ENCODE measurements at places on chromosomes 5 and 9.
A peak's percentile ranks its signal among the peaks of the same experiment; 100 is the strongest.

GRCh38 chr5:153551537-153552079 is 61.1 kb downstream of the GRIA1 start:
- DNase-seq: peak; percentile 98

DNA sequence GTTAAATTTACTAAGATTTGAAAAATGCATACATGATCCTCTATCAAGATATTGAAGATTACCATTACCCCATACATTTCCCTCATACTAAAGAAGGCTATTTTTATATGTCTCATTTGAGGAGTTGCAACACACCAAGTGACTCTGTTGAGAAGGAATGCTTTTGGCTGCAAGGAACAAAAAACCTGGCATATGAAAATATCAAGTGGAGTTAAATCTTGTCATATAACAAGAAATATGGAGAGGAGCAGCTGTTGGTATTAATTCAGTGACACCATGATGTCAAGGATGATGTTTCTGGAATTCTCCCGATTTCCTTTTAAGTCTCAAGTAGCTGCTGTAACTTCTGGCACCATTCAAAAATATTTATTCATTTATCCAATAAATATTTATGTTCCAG is 193.8 kb downstream of the CSNK1G3 start:
- DNase-seq: peak; percentile 89

- DNase-seq: no peak
Measured at GRCh38 chr5:17431272-17432050, 66.6 kb upstream of the TAF11L2 start.

DNA sequence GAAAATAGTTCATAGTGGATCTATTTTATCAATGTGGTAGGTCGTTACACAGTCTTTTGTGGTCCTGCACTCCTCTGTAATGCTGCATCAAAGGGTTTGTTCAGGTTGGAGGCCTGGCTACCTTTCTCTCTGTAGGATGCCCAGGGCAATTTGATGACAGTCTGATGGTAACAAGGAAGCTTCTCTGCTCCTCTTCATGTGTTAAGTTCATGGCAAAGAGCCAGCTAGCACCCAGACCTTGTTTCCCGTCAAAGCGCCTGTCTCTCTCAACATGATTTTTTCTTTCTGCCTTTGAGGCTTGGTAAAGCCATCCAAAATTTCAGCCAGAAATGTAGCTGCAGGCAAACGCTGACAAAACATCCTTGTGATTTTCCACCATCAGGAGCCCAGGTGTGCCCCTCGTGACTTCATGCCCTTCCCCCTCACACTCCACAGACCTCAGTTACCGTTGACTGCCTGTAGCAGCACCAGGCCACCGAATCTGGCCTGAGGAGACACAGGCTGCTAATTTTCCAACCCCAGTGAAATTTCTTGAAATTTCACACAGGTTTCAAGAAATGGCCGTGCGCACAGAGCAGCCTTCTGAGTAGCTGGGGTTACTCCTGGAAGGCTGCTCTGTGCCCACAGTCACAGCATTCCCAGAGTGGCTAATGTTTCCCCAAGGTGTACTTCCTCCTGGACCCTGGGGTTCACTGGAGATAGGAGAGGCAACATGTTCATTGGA is 292.7 kb downstream of the CWC27 start:
- DNase-seq: no peak

DNA sequence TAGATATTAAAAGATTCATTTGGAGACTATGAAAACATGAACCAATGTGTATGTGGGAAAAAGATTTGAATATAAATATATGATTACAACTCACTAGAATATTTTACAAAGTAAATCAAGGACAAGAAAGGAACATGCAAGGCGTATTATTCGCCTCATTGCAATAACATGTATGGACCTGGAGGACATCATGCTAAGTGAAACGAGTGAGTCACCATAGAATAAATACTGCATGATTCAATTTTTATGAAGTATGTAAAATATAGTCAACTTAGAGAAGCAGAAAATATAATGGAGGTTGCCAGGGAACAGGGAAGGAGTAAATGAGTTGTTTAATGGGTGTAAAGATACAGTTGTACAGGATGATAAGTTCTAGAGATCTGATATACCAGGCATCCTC is 4.9 kb downstream of the TXNDC8 start:
- no peak for DNase-seq

DNA sequence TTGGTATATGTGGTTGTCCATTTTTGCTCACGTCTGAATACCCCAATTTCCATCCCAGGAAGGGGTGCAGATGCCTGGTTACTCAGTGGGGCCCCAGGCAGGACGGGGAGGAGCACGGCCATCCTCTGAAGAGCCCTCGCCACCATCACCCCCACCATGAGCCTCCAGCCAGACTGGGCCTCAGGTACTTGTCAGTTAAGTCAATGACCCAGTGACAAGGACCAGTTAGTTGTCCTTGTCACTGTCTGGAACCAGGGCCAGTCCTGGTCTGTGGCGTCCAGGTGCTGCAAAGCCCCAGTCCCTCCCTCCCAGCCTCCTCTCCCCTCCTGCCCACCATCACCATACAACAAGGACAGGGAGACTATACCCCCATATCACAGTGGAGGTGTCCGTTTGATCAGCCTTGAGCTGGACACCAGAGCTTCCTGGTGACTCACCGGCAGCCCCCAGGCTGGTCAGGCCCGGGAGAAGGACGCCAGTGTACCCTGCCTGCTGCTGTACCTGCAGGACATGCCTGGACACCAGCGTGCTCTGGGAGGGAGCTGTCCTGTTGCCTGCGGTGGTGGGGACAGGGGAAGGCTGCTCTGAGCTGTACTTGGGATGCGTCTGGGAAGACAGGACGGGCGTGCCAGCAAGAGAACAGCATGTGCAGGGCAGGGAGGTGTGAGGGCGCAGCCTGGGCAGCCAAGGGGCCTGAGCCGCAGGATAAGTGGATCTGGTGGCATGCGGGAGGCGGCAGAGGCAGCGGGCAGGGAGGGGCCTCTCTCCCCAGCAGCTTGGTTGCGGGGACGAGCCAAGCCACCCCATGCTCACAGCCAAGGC is 32.6 kb upstream of the TTLL11 start:
- peak; percentile 19 for DNase-seq

- peak; percentile 68 for DNase-seq
Measured at GRCh38 chr9:112861638-112862555, 28.8 kb downstream of the SLC46A2 start.

DNA sequence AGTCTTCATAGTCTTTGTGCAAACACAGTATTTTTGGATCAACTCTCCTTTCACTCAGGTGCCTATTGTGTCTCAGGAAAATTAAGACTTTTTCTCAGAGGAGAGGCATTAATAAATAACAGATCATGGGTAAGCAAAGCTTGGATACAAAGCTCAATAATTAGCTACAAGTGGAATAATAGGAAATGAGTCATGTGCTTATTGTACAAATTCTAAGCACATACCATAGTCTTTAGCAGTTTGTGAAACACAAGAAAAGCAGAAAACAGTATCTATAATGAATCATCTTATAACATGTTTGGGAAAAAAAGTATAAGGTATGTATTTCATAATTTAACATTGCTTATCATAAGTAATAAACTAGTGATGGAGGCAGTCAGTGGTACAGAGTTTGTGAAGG is 477.0 kb downstream of the CDH10 start:
- DNase-seq: peak; percentile 0

DNA sequence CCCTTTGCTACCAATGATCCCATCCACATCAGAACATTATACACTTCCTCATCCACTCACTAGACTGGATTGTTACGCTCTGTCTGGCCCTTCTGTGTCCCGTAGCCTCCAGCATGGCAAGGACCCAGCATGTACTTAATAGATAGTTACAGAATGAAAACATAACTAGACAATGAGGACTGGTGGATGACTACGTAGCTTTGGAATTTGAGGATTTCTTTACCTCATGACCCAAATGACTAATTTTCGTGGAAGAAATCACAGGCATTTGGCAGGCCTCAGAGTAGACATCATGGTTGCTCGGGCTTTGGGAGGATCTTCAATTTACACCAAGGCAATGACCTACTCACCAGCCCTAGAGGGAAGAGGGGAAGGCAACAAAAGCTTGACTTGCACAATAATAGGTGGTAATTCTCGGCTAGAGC is 299.8 kb downstream of the TLE1 start:
- DNase-seq: peak; percentile 96

GRCh38 chr5:59428391-59428790 is 465.1 kb downstream of the PDE4D start:
- DNase-seq: no peak

- DNase-seq: no peak
Measured at GRCh38 chr5:83785176-83785668, 64.6 kb upstream of the HAPLN1 start.

GRCh38 chr9:95215336-95215898 is 102.1 kb downstream of the FANCC start:
- DNase-seq: no peak

DNA sequence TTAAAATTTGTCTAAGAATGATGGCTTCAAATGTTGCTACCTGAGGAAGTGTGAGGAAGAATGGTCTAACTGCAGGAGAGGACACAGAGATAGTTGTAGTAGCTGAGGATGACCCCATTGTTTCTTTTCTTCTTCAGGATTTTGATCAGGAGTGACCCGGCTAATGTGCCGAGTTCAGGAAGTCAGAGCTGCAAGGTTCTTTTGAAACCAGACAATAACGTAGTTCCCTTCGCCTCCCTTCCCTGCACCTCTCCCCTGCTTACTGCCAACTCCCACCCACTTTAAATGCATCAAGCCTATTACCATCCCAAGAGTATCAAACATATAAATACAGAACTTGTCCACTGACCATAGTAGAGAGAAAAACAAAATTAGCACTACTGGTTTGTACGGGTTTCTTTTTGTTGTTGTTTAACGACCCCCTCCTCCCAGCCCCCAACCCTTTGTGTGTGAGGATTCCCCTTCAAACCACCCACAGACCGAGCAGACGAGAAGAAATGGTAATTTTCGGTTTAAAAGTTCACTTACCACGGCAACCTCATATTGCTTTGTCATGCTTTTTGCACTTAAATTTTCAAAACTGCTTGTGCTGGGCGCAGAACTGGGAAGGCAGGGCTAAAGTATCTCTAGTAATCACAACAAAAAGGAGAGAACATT is 23.5 kb upstream of the ELAVL2 start:
- no peak for DNase-seq

GRCh38 chr5:156716591-156717380 is 133.3 kb upstream of the PPP1R2B start:
- DNase-seq: no peak

DNA sequence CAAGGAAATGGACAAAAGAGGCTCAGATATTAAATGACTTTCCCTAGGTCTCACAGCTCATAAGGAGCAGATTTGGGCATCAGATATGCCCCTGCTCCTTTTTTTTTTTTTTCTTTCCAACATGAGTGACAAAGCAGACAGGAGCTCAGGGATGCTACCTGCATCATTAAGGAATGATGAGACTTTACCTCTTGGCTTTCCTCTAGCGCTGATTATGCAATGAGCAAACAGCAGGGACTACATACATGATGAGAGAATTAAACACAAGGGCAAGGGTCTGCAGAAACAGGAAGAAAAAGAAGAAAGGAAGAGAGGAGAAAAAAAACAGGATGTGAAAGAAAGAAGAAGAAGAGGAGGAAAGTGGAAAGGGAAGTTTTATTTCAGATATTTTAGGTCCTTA is 179.9 kb downstream of the PPP2R2B start:
- no peak for DNase-seq

DNA sequence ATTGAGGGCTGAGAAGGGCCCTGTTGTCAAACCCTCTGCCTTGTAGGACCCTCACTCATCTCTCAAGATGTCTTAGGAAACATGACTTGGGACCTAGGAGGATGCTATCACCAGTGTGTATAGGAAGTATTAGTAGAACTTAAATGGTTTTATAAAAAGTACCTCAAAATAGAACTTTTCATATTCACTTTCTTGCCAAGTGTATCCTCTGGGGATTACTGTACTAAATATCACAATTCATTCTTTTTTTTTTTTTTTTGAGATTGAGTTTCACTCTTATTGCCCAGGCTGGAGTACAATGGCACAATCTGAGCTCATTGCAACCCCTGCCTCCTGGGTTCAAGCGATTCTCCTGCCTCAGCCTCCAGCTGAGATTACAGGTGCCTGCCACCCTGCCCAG is 56.2 kb downstream of the ARHGEF28 start:
- DNase-seq: peak; percentile 65

DNA sequence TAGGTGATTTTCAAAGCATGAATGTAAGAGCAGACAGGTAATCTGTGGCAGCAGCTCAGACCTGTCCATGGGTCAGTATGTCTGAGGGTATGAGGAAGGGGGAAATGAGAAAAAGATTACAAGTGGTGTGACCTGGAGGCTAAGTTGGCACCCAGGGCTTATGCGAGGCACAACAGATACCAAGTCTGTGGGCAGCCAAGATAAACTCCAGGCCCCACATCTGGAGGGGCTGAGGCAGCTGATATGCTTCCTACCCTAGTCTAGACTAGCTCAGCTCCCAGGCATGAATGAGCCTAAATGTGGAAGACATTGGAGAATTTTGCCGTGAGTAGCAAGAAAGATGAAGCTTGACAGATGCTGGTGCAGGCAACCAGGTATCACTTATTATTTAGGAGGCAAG is 151.7 kb downstream of the PIK3R1 start:
- no peak for DNase-seq

GRCh38 chr5:135020111-135020895 is 13.7 kb downstream of the PITX1 start:
- DNase-seq: no peak

- DNase-seq: no peak
Measured at GRCh38 chr9:83991355-83991754, 10.8 kb downstream of the RMI1 start.

- DNase-seq: peak; percentile 48
Measured at GRCh38 chr5:16931334-16932110, 4.6 kb downstream of the MYO10 start.
